ENCODE measurements at places on chromosomes 2 and 18.

GRCh38 chr2:66303471-66303870, 131.5 kb upstream of the MEIS1 start:
- no peak for ATAC-seq

DNA sequence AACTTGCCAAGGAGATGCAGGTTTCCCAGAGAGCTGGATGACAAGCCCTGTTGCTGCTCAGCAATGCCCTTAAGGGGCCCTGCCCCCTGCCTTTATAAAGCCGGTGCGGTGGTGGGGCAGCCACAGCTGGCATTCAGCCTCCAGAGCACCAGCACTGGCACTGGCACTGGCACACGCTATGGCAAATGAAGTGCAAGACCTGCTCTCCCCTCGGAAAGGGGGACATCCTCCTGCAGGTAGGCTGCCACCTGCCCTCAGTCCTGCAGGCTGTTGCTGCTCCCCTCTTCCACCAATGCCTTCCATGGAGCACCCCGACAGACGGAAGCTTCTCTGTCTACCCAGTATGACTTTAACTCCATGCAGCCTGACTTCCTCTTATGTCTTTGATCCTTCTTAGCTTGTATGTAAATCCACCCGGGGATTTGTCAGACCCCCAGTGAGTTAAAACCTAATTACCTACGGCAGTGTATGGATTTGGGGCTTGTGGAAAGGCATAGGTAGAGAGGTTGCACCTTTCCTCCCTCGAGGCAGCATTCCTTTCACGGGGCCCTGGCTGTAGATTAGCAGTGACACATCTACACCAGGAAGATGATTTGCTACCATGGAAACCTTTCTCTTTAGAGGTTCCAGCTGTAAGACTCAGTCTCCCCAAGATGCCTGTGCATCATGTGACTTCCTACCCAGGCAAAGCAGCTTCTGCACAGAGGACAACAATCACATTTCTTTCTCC, at the start of gene DAPL1:
Gene DAPL1 (plus strand): TSS at position 123 of the 730 bp plus-strand sequence. CDS start 56 bp downstream, at position 179.
- ATAC-seq = peak; percentile 38

GRCh38 chr2:34806396-34806795, 1207.3 kb upstream of the FAM98A start:
- ATAC-seq = no peak

- ATAC-seq = no peak
Measured at GRCh38 chr2:82790206-82791021, 1668.7 kb downstream of the SUCLG1 start.

DNA sequence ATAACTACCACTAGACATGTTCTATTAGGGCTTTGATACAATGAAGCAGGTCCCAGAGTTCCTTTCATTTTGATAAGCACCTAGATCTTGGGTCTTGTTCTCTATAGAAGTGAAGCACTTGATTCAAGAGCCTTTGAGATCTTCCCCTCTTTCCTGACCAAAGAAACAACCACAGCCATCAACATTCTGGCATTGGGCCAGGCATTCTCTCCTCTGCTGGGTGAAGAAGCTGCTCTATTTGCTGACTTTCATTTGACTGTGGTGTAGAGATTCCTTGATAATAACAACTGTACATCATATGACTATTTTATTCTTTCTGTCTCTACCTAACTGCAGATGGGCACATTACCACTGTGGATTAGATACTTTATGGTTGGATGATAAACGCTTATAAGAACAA, 96.6 kb upstream of the LYPD1 start:
- no peak for ATAC-seq

GRCh38 chr2:5403392-5403791, 288.8 kb upstream of the SOX11 start:
- ATAC-seq = no peak

DNA sequence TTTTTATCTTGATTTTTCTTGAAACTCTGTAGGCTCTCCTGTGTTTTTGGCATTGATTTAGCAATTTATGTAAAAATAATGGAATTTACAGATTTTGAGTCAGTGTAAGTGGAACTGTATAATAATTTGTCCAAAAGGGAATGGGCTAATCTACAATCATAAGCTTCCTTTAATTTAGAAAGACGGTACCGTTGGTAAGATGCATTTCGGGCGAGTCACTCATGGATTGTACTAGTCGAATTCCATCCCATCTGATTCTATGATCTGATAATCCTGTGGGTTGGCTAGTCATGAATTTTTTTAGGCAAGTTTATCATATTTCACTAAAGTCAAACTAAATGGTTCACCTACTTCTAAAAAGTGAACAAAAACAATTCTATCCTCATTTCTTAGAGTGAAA, 133.4 kb downstream of the ZNF407 start:
- ATAC-seq = no peak

- ATAC-seq = no peak
Measured at GRCh38 chr2:23791030-23791429, 135.9 kb downstream of the ATAD2B start.

- no peak for ATAC-seq
Measured at GRCh38 chr2:52107124-52107523, 1075.2 kb upstream of the NRXN1 start.

GRCh38 chr2:22403748-22404147, 981.2 kb upstream of the KLHL29 start:
- no peak for ATAC-seq

GRCh38 chr2:39779341-39779851, 338 bp upstream of the THUMPD2 start:
- no peak for ATAC-seq

GRCh38 chr2:215664847-215665525, 229.1 kb upstream of the FN1 start:
- no peak for ATAC-seq

DNA sequence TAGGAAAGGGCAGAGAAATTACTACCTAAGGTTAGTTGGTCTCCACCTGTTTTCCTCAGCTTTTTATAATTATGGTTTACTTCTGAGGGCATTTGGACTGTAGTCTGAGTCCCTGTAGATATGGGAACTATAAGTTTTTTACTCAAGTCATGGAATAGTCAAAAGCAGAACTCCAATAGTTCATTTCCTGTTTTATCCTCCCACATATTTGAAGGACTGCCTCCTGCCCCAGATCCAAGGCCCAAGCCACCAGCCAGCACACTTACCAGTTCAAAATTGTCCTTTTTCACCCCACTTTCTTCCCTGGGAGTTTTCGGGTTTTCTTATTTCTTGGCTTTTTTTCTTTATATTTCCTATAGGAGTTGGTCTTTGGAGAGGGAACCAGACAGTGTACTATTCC, 164.1 kb downstream of the MBD5 start:
- ATAC-seq = no peak

DNA sequence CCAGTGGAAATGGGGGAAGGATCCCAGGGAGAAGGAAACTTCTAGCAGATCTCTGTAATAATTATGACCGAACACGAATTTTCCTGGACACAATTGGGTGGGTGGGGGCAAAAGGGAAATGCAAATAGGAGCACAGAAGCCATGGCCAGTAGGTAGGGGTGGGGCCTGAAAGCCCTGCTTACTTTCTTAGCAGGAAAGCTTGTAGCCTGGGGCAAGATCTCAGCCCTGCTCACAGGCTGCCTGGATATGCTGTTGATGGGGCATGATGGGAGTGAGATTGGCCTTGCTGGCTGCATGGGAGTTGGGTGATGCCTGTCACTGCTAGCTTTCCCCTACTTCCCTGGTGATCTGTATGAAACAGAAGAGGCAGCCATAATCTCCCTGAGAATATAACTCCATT, 45.9 kb upstream of the SPOPL start:
- no peak for ATAC-seq

GRCh38 chr18:48939205-48940097, 11.3 kb downstream of the SMAD7 start:
- no peak for ATAC-seq

GRCh38 chr2:9276901-9277451, 70.4 kb downstream of the ASAP2 start:
- ATAC-seq = no peak

DNA sequence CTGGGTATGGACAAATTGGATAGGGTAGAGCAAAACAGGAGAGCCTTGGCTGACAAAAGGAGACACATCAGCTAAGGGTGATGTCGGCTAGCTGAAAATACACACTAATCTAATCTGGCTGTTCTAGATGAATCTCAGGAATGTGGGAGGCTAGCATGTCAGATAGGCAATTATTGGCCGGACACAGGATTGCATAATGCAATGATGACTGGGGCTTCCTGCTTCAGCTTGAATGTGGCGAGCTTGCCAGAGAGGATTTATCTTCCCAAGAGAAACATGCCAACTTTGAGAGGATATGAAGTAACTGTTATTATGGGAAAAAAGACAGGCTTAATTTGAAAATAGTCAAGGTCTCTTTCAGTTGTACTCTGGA, 102.4 kb downstream of the TRIB2 start:
- ATAC-seq = no peak

DNA sequence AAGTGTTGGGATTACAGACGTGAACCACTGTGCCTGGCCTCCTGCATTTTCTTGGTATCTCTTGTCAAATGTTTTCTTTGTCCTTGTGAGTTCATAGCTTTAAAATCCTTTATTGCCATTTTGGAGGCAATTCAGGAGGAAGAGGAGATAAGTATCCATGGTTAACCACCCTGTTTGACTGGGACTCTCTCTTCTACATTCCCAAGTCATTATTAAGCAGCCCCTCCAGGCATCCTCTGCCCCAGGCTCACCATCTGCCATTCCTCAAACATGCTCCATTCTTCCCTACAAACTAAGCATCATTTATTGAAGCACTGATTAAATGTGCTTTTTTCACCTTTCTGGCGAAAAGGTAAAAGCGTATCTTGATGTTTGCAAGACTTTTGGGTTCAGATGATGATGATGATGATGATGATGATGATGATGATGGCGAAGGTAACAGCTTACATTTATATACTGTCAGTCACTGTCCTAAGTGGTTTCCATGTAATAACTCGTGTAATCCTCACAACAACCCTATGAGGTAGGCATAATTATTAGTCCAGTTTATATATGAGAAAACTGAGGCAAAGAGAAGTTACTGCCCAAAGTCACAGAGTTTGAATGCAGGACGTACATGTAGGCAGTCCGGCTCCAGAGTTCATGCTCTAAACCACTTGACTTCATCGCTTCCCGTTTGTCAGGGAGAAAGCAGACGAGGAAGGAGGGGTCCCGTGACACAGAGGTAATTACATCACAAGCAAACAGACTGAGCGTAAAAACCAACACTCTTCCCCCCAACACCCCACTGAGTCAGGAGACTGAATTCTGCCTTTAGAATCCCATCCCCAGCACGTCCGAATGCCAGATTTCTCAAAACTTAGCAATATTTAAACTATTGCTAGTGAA, 69.7 kb upstream of the ACKR3 start:
- no peak for ATAC-seq

DNA sequence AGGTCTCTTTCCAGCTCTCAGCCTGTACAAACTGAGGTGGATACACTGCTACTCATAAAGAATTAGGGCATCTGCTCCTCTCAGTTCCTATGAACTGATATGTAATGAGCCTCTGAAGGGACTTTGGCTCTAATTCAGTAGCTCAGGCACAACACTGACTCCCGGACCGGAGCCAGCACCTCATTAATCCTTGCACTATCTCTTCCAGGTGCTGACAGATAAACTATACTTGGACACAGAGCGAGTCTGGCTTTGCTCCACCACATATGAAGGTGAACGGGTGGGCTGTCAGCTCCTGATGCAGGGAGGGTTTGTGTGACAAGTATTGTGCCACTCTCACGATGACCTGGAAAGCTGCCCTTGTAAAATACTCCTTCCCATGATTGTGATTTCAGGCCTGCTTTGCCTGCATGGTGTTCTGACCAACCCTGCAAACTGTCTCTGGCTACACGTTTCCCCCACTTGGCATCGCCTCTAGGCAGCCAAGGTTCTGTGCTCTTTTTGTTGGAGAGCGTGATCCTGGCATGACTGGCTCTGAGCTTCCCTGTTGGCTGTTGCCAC, 111.6 kb upstream of the LMAN1 start:
- no peak for ATAC-seq

DNA sequence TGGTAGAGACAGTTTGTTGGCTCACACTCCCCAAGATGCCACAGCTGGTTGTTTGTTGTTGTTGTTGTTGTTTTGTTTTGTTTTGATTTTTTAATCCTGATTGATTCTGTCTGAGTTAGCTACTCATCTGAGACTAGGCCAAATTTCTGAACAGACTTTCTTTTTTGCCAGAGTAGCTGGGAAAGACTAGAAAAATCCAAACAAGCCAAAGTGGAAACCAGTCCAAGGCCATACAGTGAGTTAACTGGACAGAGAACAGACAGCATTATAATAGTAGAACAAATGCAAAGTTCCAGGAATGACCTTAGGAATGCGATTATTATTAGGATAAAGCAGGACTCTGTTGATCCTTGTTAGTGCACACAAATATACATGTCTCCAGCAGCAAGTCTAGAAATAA, 43.8 kb upstream of the CYP26B1 start:
- no peak for ATAC-seq

DNA sequence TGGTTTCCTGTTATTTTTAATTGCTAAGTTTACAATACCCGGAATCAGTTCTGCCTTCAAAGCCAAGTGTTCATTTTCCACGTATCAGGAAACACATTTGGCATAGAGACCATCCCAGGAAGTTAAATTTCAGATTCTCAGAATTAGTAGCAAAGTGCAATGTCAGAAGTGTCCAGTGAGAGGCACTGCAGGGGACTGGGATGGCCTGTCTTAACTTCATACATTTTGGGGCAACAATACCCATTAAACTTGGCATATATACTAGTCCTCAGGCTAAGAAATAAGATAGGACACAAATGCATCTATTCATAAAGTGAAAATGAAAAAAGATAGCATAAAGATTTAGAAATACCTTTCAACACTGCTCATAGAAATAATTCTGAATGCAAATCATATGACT, 1.5 kb upstream of the IL1RL2 start:
- no peak for ATAC-seq

DNA sequence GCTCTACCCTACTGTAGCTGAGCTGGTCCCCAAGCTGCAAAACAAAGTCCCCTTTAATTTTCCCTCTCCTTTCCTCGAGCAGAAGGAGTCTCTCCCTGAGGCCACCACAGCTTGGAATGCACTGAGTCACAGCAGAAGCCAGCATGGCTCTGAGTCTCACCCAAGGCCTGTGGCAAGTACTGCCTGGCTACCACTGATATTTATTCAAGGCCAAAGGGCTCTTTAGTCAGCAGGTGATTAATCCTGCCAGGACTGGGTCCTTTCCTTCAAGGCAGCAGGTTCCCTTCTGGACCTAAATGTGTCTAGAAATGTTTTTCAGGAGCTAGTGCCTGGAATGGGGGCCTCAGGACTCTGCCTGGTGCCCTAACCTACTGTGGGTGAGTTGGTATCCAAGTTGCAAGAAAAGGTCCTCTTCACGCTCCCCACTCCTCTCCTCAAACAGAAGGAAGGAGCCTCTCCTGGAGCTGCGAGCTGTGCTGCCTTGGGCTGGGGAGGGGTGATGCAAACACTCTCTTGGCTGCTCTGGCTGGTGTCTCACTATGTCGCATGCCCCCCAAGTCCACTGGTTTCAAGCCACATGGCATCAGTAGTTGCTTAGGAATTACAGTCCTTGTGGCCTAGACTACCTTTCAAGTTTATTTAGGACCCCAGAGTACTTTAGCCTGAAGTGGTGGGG, 53.4 kb downstream of the CD28 start:
- ATAC-seq = no peak
